ENCODE measurements at places on chromosomes 13 and 19. TPM values are rescaled to one million over a fixed set of nuclear protein-coding genes. Genes with fewer than 3 reads are reported as not detected.

- no peak overlapping the region for H3K4me3 ChIP-seq
- H3K4me1 ChIP-seq = no peaks in the 10 kb centered on the region
- H3K27me3 ChIP-seq = peaks cover 57% of the 10 kb centered on the region
- H3K36me3 ChIP-seq = peaks cover 3% of the 10 kb centered on the region
- H3K27ac ChIP-seq = no peak overlapping the region
Observed at GRCh38 chr19:13691569-13692435, 72.5 kb upstream of the MRI1 start.

DNA sequence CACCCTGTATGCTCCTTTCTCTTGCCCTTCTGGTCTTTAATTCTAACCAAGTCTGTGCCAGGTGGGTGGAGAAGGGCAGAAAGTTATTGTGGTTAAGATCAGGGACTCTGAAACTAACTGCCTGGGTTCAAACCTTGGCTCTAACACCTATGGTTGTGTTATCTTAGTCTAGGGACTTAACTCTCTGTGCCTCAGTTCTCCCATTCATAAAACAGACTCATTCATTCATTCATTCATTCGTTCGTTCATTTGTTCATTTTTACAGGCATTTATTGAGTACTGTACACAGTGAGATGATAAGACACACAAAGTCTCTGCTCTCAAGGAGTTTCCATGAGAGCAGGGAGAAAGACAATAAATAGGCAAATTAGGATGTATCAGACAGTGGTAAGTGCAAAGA lies 30.1 kb downstream of the SOX21 start:
- H3K36me3 ChIP-seq = peaks cover 12% of the 10 kb centered on the region
- peaks cover 60% of the 10 kb centered on the region for H3K27me3 ChIP-seq
- DNase-seq = no peak
- no peak overlapping the region for H3K4me3 ChIP-seq
- H3K4me1 ChIP-seq = no peaks in the 10 kb centered on the region

- H3K4me1 ChIP-seq = peaks cover 12% of the 10 kb centered on the region
- H3K4me3 ChIP-seq = no peak overlapping the region
- DNase-seq = no peak
- no peak overlapping the region for H3K27ac ChIP-seq
- no peaks in the 10 kb centered on the region for H3K27me3 ChIP-seq
Observed at GRCh38 chr19:36026091-36026876, 6.4 kb downstream of the CLIP3 start.

DNA sequence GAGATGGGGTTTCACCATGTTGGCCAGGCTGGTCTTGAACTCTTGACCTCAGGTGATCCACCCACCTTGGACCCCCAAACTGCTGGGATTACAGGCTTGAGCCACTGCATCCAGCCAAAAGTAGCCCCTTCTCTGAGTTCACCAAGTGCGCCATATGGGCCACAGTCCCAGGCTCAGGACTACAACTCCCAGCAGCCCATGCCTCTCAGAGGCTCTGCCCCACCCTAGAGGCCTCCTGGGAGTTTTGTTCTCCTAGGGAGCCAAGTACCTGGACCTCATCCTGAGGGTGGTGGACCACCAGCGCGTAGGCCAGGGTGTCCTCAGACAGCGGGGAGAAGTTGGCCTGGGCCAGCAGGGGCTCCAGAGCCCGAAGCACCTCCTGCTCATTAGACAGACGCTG lies 18.8 kb downstream of the TMEM143 start:
- DNase-seq = no peak
- no peak overlapping the region for H3K27ac ChIP-seq
- peaks cover 3% of the 10 kb centered on the region for H3K4me1 ChIP-seq
- no peaks in the 10 kb centered on the region for H3K27me3 ChIP-seq
- no peak overlapping the region for H3K4me3 ChIP-seq

- H3K4me1 ChIP-seq = peaks cover 54% of the 10 kb centered on the region
- no peaks in the 10 kb centered on the region for H3K27me3 ChIP-seq
- peak overlapping the region; percentile 89 for H3K27ac ChIP-seq
- H3K4me3 ChIP-seq = peak overlapping the region; percentile 15
- DNase-seq = no peak
- peaks cover 2% of the 10 kb centered on the region for H3K36me3 ChIP-seq
Observed at GRCh38 chr19:5628461-5628860, 5.6 kb downstream of the SAFB start.

DNA sequence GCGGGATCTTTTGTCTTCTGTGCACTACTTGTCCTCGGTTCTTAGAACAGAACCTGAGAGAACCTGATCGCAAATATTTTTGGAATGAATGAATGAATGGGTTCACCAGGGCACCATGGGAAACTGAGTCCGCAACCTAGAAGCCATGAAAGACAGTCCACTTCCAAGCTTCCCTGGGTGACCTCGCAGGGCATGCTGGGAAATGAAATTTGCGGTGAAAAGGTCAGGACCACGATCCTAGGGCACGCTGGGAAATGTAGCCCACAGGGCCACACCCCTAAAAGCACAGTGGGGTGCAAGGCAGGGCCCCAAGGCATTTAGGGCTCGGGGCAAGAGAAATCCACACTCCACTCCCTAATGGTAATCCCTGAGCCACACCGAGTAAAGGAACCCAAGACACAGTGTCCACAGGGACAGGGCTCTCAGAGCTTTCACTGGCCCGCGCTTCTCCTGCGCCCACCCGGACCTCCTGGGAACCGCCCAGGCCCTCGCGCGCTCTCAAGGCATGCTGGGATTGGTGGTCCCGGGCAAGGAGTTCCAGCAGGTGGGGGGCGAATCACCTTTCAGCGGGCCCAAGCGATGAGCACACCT lies 1.1 kb upstream of the PPP1R12C start:
- H3K27me3 ChIP-seq = peaks cover 12% of the 10 kb centered on the region
- H3K4me3 ChIP-seq = peak overlapping the region; percentile 98
- H3K27ac ChIP-seq = peak overlapping the region; percentile 98

GRCh38 chr13:37027639-37028038 lies 27.1 kb downstream of the EXOSC8 start:
- peaks cover 12% of the 10 kb centered on the region for H3K36me3 ChIP-seq
- no peak for DNase-seq
- H3K4me1 ChIP-seq = peaks cover 6% of the 10 kb centered on the region

- H3K36me3 ChIP-seq = peaks cover 15% of the 10 kb centered on the region
- H3K4me3 ChIP-seq = no peak overlapping the region
- no peak for DNase-seq
- H3K27ac ChIP-seq = no peak overlapping the region
Observed at GRCh38 chr13:32752997-32753606, 166.8 kb downstream of the PDS5B start.

The RFPL4AL1 gene
- not detected for total RNA-seq

The HCST gene
- 73.7 TPM for total RNA-seq

The DPF1 gene
- not detected for total RNA-seq

The CCDC169 gene
- total RNA-seq = not detected

The NOTCH3 gene
- total RNA-seq = 0.05 TPM

The ZNF607 gene
- 5.2 TPM for total RNA-seq

The OR7A5 gene
- not detected for total RNA-seq

The ZNF30 gene
- 3.5 TPM for total RNA-seq

The RETN gene
- total RNA-seq = not detected

The FRY gene
- 68.8 TPM for total RNA-seq
